ENCODE measurements at places on chromosomes 6 and 20.

DNA sequence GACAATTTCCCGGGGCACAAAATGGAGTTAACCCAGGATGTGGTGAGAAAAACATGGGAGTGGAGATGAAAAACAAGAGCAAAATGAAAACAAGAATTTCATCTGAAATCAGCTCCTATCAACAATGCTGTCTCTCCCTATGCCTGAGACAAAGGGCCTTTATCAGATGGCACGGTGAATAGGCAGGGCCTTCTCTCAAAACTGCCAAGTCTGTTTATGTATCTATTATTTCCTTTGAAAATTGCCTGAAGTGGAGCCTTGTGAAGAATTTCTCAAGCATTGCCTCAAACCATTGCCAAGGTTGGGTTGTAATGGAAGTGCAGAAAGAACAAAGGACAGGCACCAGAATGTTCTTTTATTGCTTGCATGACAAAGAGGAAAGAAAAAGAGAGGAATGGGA lies 74.7 kb downstream of the BTBD3 start:
- H3K27ac ChIP-seq = no peak overlapping the region
- no peaks in the 10 kb centered on the region for H3K27me3 ChIP-seq
- H3K4me1 ChIP-seq = no peaks in the 10 kb centered on the region
- no peak overlapping the region for H3K4me3 ChIP-seq

- H3K36me3 ChIP-seq = no peaks in the 10 kb centered on the region
- H3K27me3 ChIP-seq = peaks cover 7% of the 10 kb centered on the region
- DNase-seq = no peak
These were observed 91.5 kb upstream of the SASH1 start for GRCh38 chr6:148250975-148251685.

DNA sequence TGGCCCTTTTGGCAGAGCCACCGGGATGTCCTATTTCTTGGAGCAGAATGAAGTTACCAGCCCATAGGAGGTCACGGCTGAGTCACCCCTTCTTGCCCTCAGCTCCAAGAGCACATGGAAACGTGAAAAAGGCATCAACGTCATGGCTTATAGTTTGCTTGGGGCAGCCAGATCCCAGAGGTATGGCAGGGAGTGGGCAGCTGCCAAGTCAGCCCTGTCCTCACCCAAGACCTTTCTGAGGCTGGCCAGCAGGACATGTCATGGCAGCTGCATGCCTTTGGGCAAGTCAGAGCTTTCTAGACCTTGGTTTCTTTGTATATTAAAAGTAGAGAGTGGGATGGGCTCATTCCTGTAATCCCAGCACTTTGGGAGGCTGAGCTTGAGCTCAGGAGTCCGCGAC lies 8.2 kb upstream of the MDFI start:
- peaks cover 7% of the 10 kb centered on the region for H3K27me3 ChIP-seq
- H3K36me3 ChIP-seq = no peaks in the 10 kb centered on the region
- no peak overlapping the region for H3K27ac ChIP-seq
- no peak overlapping the region for H3K4me3 ChIP-seq
- no peak for DNase-seq

GRCh38 chr20:49896204-49896603 lies 19.1 kb downstream of the SPATA2 start:
- H3K4me3 ChIP-seq = no peak overlapping the region
- H3K27me3 ChIP-seq = no peaks in the 10 kb centered on the region
- DNase-seq = no peak
- peaks cover 35% of the 10 kb centered on the region for H3K4me1 ChIP-seq
- H3K27ac ChIP-seq = no peak overlapping the region

Measured in activated naive CD8-positive, alpha-beta T cell treated with anti-CD3 and anti-CD28 coated beads, Interleukin-2, amount 50 U/mL, for 24 hours (primary cell).